ENCODE measurements at places on chromosomes 12 and 14.

DNA sequence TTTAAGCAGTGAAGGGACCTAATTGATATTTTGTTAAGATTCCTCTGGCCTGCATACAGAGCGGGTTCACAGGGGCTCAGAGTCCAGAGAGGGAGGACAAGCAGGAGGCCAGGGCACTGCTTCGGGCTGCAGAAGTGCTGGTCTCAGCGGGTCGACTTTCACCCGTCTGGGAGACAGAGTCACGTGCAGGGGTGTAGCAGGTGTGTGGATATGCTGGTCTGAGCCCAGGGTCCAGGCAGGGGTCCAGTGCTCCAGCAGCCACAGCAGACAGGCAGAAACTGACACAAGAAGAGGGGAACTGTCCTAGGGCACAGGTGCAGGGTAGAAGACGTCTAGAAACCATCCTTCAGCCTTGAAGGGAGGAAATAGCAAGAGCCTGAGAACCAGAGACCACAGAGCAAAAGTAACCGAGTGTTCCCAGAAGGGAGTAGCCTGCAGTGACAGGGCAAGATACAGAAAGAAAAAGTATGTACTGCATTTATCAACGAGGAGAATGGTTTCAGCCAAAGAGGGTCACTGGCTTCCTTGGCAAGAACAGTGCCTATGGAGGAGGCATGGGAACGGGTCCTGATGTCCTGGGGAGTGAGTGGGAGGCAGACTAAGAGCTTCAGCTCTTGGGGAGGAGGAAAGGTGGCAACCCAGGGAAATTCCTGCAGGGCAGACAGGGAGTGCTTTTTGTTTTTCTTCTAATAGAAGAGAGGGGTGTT lies 28.7 kb downstream of the FBXO21 start:
- DNase-seq: no peak

- DNase-seq: no peak
Observed at GRCh38 chr12:102390068-102390467, 90.3 kb downstream of the IGF1 start.

- DNase-seq: no peak
Observed at GRCh38 chr12:108638997-108639822, 5.5 kb upstream of the SELPLG start.

DNA sequence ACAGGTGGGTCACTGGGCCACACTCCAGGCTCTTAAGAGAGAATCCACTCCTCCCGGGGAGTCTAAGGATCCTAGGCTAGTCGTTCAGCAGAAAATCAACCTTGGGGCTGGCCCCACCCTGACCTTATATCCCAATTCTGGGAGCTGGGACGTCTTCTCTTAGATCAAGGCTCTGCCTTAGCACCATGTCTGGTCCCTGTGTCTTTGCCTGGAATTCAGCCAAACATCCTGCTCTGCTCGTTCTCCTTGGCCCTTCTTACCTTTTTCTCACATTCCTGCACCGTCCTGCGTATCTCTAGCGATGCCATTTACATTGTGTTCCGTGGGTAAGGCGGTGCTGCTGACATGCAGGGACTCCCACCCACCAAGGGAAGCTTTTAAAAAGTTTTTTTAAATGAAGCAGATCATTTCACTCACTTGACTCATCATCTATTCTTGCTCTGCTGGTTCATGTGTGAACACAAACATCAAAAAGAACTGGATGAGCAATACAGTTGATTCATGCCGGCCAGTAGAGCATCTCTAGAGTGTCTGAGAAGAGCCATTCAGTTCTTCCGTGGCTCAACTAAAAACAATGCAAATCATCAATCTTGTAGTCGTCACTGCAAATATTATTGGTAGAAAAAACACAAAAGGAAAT lies 50.2 kb downstream of the KCNK13 start:
- DNase-seq: no peak

GRCh38 chr12:92124689-92125029 lies 21.0 kb downstream of the BTG1 start:
- no peak for DNase-seq

DNA sequence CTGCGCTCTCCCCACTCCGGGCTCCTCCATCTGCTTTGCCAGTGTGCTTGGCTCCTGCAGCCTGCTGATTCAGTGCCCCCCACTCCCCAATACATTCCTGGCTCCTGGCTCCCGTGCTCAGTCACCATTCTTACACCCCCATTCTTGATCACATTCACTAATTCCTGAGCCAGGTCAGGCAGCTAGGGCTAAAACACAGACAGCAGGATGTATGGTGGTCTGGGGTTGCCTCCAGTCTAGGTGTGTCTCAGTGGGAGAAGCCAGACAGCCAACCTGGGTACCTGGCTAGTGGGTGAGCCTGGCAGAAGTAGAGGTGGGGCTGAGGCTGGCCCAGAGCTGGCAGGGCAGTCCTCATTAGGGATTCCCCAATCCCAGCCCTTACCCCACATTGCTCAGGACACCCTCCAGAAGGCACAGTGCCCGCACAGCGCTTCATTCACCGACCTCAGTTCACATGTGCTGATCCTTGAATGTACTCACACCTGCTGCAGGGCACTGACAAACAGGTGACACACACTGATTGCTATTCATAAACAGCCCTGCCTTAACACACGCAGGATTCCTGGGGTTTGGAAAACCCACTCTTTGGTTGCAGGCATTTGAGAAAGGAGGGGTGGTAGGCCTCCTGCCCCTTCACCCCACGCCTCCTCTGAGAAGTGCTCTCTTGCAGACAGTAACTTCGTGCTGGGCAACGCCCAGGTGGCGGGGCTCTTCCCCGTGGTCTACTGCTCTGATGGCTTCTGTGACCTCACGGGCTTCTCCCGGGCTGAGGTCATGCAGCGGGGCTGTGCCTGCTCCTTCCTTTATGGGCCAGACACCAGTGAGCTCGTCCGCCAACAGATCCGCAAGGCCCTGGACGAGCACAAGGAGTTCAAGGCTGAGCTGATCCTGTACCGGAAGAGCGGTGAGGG lies 1.7 kb downstream of the KCNH3 start:
- DNase-seq: no peak

- no peak for DNase-seq
Observed at GRCh38 chr12:89323568-89324218, 28.6 kb downstream of the DUSP6 start.

DNA sequence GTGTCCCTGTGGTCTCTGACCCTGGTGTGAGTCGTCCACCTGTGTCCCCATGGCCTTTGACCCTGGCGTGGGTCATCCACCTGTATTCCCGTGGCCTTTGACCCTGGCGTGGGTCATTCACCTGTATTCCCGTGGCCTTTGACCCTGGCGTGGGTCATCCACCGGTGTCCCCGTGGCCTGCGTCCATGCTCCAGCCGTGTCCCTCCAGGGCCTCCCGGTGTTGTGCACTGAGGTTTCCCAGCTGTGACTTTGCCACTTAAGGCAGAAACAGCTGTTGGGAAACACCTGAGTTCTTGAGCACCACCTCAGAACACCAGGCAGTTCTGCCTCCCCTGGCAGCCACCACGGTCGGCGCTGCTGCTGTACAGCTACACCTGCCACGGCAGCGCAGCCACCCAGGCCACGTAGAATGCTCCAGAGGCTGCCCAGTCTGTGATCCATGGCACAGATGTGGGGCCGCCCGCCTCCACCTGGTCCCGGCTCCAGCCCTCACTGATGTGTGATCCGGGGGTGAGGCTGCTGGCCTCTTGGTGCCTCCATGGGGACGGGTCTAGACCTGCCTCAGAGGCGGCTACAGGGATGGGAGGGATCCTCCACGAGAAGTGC lies 69.1 kb upstream of the GALNT9 start:
- no peak for DNase-seq

DNA sequence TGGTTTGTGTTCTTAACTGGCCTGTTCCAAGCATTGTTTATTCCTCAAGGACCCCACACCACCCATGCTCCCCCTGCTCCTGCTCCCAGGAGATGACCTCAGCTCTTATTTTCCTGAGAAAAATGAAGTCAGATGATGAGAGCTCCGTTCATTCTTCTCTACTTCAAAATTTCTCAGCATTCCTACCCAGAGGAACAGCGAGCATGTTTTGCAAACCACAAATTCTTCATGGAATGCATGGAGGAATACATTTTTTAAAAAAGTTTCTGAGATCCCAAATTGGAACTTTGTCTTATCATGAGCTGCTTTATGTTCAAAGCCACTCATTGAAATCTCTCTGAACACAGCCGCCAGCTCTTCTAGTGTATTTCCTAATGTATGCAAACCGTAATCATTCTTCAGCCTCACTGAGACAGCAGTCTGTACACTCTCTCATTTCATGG lies 44.9 kb downstream of the SYNE2 start:
- DNase-seq: no peak

DNA sequence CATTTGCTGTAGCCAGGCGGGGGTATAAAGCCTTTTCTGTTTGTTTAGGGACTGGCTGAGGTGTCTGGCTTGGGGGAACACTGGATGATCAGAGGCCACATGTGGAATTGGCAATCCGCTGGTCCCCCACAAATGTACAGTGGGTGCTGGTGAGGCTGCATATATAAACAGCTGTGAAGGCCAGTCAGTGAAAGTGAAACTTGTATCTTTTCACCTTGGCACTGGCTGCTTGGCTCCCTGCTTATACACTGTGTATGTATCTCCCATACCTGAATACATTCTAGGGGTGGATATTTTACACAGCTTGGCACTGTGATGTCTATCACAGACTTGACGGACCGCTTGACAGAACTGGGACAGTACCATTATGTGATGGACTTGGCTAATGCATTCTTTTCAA lies 246.8 kb upstream of the AVPR1A start:
- DNase-seq: no peak

GRCh38 chr12:105267711-105268110 lies 31.7 kb upstream of the APPL2 start:
- no peak for DNase-seq

DNA sequence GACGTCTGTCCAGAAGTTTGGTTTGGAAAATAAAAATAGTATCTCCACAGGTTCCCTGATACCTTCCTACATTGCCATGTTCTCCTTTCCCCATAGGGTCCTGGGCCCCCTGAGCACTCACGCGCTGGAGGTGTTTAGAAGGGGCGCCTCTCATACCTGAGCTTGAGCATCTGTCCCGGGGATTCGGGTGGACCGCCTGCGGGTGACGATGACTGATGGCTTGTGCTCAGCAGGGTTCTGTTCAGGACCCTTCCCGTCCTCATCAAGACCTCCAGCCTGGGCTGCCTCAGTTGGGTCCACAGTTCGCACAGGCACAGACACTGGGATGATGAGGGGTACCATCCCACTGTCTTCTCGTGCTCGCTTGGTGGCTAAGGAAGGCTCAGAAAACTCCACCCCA lies 22.7 kb upstream of the PNMA1 start:
- DNase-seq: no peak

DNA sequence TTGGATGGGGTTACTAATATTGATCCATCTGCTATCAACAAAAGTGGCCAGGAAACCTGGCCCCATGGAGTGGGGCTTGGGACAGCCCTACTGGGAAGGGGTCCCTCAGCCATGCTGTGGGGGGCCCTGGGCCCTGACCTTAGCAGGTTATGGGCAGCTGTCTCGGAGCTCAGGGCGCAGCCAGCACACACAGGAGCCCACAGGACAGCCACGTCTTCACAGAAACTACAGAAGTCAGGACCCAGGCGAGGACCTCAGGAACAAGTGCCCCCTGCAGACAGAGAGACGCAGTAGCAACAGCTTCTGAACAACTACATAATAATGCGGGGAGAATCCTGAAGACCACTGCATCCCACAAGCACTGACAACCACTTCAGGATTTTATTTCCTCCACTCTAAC lies 11.9 kb upstream of the FKBP11 start:
- no peak for DNase-seq

DNA sequence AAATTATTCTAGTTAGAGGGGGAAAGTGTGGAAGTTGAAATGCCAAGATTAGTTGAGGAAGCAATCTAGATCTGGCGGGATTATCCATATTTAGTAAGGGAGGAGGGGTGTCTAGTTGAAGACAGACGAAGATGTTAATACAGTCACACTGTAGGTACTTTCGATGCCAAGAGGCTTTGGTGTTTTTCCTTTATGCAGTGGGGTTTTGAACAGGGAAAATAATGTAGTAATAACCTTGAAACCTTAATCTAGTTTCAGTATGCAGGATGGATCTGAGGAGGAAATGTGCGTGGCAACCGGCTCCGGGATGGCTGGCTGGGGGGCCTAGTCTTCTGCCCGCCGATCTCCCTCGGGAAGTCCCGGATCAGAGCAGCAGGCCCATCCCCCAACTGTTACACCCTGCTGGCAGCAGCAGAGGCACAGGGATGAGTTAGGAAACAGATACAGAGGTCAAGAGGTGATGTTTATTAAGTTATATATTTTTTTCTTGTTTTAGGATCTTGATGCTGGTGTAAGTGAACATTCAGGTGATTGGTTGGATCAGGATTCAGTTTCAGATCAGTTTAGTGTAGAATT lies 27.4 kb downstream of the MDM2 start:
- DNase-seq: no peak

DNA sequence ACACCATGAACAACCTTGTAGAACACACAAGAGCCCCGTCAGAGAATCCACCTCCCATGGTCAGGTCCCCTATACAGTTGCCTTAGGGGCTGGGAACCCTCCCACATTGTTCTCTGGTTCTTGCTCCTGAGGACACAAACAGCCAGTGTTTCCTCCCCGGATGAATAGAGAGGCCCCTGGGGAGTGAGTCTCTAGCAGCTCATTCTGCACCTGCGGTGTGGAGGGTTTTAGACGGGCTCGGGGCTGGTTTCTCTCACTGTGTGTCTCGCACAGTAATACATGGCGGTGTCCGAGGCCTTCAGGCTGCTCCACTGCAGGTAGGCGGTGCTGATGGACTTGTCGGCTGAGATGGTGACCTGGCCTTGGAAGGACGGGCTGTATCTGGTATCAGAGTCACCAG lies 1052.1 kb downstream of the TMEM121 start:
- DNase-seq: no peak

DNA sequence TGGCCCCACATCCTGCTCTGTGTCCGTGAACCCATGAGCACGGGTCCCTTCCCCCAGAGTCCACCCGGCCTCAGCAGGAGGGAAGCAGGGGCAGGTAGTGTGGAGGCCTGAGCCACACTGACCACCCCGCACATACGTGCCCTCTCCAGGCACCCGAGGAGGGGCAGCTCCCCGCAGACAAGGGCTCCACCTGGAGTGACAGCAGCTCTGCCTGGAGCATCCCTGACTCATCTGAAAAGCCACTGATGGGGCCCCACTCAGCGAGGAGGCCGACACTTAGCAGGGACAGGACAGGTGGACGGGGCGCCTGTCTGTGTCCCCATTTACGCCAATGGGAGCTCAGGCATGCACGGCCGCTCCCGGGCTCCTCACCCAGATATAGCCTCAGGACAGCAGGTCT lies 237.6 kb upstream of the SFSWAP start:
- no peak for DNase-seq

DNA sequence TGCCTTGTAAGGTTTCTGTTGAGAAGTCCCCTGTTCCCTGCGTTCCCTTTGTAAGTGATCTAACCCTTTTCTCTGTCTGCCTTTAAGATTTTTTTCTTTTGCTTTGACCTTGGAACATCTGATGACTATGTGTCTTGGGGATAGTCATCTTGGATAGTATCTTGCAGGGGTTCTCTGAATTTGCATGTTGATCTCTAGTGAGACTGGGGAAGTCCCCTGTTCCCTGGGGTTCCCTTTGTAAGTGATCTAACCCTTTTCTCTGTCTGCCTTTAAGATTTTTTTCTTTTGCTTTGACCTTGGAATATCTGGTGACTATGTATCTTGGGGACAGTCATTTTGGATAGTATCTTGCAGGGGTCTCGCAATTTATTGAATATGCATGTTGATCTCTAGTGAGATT lies 38.2 kb upstream of the TMX1 start:
- DNase-seq: no peak

GRCh38 chr14:39957290-39957689 lies 525.1 kb upstream of the FBXO33 start:
- no peak for DNase-seq

- no peak for DNase-seq
Observed at GRCh38 chr12:88781909-88782308, 201.6 kb upstream of the KITLG start.
